ENCODE measurements at places on chromosomes 5 and 9. TPM values are rescaled to one million over a fixed set of nuclear protein-coding genes. Genes with fewer than 3 reads are reported as not detected.

ZNF608 gene
- total RNA-seq, result 1.3 TPM

CRHBP gene
- total RNA-seq, result not detected

DBH gene
- total RNA-seq, result not detected

UGT3A2 gene
- total RNA-seq, result not detected

JAKMIP2 gene
- total RNA-seq, result not detected

IL5 gene
- total RNA-seq, result not detected

TNFSF15 gene
- total RNA-seq, result 0.17 TPM

CSF1R gene
- total RNA-seq, result 0.28 TPM

ZNF618 gene
- total RNA-seq, result 7.6 TPM

PCDHB10 gene
- not detected for total RNA-seq

MYMK gene
- total RNA-seq, result not detected

DRD1 gene
- 0.15 TPM for total RNA-seq

IRX2 gene
- total RNA-seq, result 1.5 TPM
